Fibroblast of the aortic adventitia (primary cell): ENCODE measurements at places on chromosomes 12 and 14. TPM values are rescaled to one million over a fixed set of nuclear protein-coding genes. Genes with fewer than 3 reads are reported as not detected.
A peak's percentile ranks its signal among the peaks of the same experiment; 100 is the strongest.

KRT80 gene
- total RNA-seq = 0.25 and 0.36 TPM in 2 replicates

RAD9B gene
- 2.3 and 5.5 TPM in 2 replicates for total RNA-seq

RPL10L gene
- total RNA-seq = not detected in 2 replicates

CCDC88C gene
- under 0.01 TPM in 1 of 2 replicates, not detected in the other for total RNA-seq

R3HDM2 gene
- 16.7 and 22.3 TPM in 2 replicates for total RNA-seq

SIVA1 gene
- total RNA-seq = 79.4 and 87.3 TPM in 2 replicates

DDX47 gene
- total RNA-seq = 55.3 and 68.4 TPM in 2 replicates

TAS2R50 gene
- total RNA-seq = 3.1 and 6.5 TPM in 2 replicates

POTEM gene
- not detected in 2 replicates for total RNA-seq

DNA sequence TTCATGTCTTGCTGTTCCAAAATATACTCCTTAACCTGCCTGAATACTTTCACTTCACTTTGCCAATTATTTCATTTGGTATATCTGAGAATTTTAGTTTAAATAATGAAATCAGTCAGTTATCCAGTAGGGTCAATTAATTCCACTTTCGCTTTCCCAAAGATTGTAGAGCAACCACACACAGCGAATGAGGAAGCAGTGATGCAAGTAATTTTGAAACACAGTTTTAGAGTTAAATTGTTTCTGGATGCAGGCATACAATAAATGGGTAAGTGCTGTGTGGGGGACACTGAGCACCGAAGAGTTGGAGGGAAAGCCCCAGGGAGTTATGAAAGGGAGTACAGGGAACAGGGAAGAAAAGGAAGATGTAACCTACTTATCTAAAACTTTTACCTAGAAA, 62.8 kb downstream of the TSHR start:
- no peak for DNase-seq

GRCh38 chr14:101916816-101917412, 47.5 kb upstream of the DYNC1H1 start:
- no peak for DNase-seq

DNA sequence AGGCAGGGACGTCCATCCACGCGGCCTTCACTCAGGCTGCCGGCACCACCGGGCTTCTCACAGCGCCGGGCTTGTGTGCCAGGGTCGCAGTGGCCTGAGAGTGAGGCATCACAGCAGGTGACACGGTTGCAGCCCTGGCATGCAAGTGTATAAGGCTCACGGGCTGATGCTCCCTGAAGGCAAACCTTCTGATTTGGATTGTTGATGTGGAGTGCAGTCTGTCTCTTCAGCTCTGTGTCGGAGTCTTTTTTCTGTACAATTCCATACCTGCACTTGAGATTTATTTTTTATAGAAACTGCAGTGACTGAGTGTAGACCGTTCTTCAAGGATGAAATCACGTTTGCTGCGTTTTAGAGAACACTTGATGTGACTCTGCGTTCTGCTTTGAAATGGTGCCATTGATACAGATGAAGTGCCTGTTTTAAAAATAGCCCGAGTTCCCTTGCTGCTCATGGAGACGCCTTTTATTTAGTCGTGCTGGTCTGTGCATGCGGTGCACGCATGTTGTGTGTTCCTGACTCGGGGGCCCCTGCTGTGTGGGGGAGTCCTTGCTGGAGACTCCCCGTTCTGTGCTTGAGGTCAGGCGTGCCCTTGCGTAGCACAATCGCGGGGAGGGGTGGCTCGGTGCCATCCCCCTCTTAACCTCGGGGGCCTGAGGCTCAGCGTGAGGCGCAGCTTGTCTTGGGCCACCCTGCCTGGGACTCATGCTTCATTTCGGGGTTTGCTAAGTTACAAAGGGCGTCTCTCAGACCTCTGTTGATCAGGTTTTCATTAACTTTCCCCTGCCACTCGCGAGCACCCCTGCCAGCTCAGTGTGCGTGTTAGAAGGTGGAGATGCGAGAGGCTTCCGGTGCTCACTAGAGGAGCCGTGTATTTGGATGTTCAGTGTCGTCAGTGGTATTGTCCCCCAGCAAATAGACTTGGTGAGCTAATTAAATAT, 21.6 kb upstream of the AMN start:
- DNase-seq = no peak

DNA sequence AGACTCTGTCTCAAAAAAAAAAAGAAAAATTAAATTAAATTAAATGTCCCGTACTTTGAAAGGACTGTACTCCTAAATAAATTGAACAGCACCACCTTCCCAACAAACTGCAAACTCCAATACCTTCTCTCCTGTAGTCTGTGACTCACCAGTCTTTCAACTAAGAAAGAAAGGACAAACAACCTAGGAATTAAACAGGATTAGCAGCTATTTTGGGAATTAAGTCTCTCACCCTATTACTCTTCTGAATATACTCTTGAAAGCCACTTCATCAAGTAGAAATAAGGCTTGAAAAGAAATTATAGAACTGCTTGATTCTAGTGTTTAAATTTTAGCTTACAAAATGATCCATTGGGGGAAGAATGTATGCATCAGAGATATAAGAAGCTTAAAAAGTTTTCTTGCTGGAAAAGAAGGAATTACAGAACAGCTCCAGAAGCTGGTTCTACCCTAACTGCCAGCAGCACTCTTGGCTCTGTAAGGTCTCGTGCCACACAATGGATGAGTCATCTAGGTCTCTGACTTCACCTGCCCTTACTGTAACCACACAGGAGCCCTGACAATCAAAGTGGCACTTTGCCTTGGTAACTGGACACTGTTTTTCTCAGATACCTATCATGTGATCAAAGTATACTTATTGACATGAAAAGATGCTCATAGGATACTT, 57.0 kb upstream of the CERS5 start:
- DNase-seq = peak; percentile 65

- peak; percentile 12 for DNase-seq
Measured at GRCh38 chr12:28191051-28192048, 1.1 kb downstream of the CCDC91 start.

GRCh38 chr12:112684742-112685141, 106.8 kb upstream of the RPH3A start:
- DNase-seq = no peak

DNA sequence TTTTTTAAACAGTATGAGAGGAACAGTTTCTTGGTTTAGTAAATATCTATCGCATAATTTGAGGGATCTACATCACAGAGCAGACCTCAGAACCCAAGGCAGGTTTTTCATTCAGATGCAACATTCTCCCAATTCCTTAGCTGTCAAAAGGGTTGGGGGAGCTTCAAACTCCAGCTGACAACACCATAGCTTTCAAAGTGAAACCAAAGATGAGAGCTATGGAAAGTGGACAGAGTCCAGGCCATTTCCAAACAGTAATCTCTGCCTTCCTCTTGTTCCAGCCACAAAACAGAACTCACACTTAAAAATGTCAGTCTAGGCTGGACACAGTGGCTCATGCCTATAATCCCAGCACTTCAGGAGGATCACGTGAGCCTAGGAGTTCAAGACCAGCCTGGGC, 87.8 kb downstream of the SPRING1 start:
- peak; percentile 41 for DNase-seq

DNA sequence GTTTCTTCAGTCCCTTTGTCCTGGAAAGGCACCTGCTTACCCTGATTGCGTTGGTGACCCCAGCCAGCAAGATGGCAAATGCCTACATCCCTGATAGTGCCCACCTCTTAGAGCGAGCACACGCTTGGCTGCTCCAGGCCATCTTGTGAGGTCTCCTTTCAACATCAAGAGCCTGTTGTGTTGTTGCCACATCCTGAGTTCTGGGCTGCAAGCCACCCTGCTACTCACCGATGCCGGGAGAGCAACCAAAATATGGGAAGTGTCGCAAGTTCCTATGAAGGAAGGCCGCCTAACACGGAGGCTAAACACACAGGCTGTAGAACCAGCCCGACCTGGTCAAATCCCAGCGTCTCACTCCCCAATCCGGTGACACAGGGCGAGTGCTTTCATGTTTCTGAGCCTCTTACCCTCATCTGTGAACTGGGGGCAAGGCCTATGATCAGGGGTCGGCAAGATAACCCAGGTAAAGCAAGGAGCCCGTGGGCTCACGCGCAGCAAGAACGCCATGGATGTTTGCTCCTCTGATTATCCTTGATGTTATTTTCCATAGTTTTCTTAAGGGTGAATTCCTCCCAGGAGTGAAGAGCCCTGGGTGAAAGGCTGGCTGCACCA, 98.4 kb downstream of the LGMN start:
- DNase-seq = peak; percentile 86

- no peak for DNase-seq
Measured at GRCh38 chr12:117060929-117061305, 38.3 kb downstream of the TESC start.

- DNase-seq = no peak
Measured at GRCh38 chr14:34093883-34094282, 143.0 kb upstream of the EGLN3 start.

DNA sequence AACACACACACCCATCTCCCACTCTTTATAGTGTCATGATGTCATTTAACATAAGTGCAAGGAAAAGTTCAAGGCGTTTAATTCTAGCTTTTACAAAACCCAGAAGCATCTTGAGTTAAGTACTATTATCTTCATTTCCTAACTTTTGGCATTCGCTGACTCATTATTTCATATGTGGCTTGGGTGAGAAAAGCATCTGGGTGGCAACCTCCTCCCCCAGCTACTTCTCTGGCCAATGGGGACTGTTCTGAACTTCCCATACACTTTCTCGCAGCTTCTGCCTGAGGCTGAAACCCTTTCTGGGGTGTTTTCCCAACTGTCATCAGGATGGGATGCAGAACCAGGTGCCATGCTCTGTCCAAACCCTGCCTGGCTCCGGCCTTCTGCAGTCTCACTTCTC, 2.8 kb upstream of the MARK3 start:
- peak; percentile 71 for DNase-seq

DNA sequence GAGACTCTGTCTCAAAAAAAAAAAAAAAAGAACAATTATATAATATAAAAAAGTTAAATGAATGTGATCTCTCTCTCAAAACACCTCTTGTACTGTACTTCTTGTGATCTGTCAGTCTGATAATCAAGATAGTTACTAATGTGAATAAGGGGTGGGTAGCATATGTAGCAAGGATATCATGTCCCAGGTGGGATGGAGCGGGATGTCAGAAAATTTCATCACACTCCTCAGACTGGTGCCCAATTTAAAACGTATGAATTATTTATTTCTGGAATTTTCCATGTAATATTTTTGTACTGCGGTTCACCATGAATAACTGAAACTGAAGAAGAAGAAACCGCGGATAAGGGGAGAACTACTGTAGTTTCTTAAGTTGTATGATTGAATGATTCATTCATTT, 11.0 kb downstream of the CNOT2 start:
- DNase-seq = no peak

GRCh38 chr14:91349481-91350074, 68.0 kb downstream of the CCDC88C start:
- no peak for DNase-seq

GRCh38 chr12:68998041-68998440, 65.1 kb upstream of the CPM start:
- DNase-seq = no peak

DNA sequence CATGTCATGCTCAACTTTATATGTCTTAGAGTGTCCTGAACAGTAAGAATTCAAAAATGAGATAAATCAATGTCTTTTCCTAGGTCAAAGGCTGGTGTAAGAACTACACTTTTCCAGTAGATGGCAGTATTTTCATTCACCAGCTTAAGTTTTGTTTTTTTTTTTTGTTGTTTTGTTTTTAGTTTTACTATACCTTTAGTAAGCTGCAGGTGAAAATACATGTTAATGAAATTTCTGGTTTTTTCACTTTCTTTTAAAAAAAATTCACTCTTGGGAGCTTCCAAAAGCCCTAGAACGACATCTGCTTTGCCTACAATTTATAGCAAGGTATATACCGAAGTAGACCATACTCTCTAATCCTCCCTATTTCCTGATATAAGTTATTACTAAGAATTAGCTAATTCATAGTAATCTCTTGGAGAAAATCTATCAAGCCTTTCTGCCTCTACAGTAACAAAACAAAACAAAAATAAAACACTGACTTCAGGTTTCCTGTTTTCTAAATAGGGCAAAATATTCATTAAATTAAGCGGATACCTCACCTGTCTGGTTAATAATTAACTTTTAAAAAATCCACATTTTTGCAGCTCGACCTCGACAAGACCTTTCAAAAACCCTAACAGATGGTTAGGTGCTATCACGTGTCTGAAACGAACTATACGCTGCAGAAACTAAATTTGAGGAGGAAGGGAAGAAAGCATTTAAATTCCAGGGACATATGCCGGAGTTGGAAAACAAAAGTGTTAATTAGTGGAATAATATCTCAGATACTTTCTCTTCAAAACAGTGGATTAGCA, 2.7 kb upstream of the SAMD4A start:
- DNase-seq = peak; percentile 73

DNA sequence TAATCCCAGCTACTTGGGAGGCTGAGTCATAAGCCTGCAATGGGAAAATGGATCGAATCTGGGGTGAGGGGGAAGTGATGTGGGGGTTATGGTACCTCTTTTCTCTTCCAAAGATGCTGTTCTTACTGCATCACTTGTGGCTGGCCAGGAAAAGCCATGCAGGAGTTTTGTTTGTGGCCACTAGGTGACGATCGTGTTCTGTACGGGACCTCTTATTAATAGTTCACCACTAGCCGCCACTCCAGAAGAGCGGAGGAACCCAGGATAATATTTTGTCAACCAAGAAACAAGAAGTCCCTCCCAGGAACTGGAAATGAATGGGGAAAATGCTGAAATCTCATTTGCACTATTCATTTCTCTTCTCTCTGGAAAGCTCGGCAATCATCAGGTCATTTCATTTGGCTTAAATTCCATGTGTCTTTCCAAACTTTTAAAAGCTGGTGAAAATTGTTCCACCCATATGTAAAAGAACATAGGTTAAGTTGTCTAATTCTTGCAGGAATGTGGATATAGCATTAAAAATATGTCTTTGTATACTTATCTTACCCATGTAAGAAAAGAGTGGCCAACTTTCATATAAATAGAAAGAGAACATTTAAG, 8.9 kb downstream of the GPR65 start:
- peak; percentile 78 for DNase-seq

DNA sequence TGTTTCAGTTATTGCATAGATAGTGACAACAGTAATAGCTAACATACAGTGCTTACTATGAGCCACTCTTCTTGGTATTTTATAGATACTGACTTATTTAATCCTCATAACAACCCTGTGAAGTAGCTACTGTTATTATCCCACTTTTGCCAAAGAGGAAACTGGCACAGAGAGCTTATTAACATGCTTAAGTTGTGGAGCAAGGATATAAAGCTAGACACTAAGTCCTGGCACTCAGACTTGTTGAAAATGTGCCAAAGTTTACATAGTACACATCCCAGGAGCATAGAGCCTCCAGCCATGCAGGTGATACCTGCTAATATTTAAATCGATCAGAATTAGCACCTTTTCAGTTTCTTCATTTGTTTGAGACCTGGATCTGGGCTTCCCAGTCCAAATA, 41.8 kb downstream of the VEZT start:
- DNase-seq = no peak

GRCh38 chr12:78278706-78279190, 448.1 kb downstream of the NAV3 start:
- DNase-seq = no peak
